ENCODE measurements at places on chromosomes 4 and X.

GRCh38 chrX:22021751-22022324 is 10.3 kb upstream of the PHEX start:
- no peak for DNase-seq

DNA sequence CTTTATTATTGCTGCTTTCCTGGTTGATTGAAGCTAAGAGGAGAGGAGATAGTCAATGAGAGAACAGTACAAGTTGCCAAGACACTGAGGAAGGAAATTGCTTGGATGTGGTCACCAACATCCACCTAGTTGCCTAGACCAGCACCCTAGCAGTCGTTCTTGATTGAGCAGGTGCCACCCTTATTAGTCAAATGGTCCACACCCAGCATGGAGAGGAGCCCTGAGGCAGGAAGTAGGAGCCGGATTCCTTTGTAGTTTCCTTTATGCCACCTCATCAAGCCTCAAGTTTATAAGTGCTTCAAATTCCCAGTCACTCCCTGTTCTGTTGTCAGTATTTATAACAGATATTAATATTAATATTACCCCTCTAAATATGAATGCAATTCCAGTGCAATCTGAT is 19.1 kb downstream of the PAGE2 start:
- DNase-seq = peak; percentile 0

DNA sequence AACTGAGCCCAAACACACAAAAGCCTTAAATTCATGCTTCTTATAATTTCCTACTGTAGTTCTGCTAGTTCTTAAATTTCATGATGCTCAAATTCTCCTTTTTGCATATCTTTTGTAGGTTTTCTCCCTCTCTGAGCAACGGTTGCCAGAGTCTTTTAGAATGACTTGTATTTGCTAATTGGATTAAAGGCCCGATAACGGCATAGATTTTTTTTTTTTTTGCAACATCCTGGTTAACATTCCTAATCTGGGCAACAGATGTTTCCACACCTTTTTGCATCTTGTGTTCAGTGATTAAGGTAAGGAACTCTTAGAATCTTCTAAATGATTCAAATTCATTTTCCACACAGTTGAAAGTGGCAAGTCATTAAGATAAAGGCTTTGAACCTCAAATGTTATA is 66.3 kb upstream of the ADGRG2 start:
- no peak for DNase-seq

DNA sequence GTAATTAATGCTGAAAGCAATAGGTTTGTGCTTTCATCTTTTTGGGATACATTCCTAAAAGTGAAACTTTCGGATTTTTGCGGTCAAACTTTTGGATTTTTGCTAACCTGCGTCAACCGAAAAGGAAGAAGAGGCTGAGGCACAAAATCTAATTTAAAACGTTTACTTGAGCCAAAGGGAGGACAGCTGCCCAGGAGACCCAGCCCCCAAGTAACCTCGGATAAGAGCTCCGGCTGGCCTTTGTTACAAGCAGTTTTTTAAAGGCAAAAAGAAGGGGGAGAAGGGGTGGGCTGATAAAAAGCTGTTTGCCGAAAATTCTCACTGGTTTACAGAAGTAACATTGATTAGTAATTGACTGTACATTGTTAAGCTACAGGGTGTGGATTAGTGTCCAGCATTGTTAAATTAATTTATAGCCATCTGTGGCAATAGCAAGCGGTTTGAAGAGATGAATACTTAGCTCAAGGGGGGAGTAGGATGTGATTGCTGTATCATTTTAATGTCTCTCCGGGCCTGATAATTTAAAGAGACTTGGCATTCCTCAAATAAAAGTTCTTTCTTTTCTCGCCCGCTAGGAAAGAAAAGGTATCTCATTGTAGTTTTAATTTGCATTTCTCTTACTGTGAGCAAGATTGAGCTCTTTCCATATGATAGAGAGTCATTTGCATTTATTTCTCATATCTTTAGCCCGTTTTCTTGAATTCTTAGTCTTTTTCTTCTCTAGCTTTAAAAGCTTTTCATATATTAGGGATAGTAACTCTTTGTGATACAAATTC is 59.1 kb upstream of the USP9X start:
- DNase-seq = no peak

DNA sequence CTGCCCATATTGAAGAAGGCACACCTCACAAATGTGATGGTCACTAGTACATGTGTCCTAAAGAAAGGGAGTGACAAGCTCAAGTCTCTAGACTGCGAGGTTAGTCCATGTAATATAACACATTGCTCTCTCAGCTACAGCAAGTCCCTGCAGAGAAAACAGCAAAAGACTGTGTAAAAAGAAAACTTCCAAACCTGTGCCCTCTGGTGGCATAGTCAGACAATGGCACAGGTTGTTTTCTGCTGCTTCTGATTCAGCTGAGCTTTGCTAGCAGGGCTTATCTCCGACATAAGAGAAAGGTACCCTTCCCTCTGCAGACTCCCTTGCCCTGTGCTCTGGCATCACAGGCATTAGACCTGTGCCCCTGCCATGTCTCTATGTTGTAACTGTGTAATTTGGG is 1.4 kb upstream of the SERPINA7 start:
- peak; percentile 21 for DNase-seq

DNA sequence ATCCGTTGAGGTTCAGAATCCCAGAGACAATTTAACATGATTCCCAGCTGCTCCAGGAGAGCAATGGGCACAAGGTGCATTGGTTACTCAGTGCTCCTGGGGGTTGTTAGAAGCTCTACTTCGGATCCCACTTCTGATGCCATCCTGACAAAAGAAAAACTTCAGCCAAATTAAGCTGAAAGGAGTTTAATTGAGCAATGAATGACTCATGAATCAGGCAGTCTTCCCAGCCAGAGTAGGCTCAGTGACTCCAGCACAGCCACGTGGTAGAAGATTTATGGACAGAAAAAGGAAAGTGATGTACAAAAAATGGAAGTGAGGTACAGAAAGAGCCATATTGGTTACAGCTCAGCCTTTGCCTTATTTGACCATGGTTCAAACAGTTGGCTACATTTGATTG is 95.7 kb downstream of the PWWP3B start:
- peak; percentile 84 for DNase-seq

DNA sequence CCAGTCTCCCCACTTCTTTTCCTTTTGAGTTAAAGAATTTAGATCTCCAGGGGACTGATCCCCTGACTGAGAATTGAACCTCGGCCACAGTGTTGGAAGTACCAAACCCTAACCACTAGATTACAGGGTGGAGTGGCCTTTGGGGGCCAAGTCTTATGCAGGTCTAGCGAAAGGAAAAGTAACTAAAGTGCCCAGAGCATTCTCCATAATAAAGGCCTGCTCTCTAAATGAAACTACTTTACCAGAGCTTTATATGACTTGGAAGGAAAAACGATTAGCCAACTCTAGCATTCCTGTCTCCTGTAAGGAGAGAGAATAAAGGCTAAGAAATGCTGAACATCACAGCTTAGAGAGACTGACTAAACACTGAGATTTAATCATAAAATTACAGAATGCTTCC is 788.0 kb downstream of the C4orf33 start:
- DNase-seq = no peak

DNA sequence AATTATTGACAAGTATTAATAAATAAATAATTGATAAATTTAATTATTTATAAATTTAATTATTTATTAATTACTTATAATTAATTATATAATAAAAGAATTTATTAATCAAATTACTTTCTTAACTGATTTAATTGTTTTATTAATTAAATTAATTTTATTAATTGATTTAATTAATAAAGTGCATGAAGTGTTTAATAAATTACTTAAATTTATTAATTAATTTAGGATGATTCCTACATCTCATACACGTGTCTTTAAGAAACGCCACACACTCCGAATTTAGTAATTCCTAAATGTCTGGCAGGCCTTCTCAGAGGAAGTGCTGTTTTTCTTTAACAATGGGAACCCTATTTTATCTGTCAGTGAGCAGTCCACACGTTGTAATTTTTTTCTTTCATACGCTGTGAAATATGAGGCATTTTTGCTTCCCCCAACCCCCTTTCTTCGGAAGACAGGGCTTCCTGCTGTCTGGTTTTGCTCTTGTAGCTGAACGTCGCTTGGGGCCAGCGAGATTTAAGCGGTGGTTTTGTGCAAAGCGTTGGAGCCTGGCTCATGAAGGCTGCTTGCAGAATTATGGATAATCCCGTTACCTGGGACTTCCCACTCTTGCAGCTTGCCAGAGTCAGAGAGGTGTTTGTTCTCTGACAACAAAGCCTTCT is 46.8 kb downstream of the CRLF2 start:
- DNase-seq = no peak

DNA sequence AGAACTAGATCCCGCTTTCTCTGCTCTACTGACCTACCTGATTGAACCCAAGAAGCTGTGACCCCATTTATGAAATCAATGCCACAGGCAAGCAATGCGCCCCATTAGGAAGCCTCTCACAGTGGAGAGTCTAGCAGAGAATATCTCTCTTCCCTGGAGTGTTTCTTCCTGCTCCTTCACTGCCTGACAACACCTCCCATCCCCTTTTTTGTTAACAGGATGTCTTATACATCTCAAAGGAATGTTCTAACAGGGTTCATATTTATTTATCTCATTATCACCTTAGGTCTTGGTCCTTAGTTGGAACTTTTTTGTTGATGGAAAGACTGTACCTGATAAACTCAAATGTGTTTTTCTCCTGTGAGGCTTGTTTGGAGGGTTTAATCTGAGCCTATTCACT is 35.5 kb downstream of the SLIT2 start:
- no peak for DNase-seq

DNA sequence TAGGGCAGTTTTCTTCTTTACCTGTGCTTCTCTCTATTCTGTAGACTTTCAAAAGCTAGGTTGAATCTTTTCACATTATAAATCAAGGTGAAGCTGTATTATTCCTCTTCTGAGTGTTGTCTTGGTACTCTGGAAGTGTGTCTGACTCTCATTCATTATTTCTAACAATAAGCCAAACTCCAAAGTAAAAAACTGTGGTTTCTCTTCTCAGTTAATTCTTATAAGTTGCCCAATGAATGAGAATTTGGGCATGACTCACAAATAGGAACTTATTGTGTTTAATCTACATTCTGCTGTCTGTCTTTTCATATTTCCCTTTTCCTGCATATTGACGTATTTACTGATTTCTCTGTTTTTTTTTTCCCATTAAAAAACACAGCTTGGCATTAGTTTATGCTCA is 714.5 kb downstream of the CCSER1 start:
- DNase-seq = peak; percentile 80

- DNase-seq = no peak
Measured at GRCh38 chr4:111031596-111031995, 408.7 kb upstream of the PITX2 start.

DNA sequence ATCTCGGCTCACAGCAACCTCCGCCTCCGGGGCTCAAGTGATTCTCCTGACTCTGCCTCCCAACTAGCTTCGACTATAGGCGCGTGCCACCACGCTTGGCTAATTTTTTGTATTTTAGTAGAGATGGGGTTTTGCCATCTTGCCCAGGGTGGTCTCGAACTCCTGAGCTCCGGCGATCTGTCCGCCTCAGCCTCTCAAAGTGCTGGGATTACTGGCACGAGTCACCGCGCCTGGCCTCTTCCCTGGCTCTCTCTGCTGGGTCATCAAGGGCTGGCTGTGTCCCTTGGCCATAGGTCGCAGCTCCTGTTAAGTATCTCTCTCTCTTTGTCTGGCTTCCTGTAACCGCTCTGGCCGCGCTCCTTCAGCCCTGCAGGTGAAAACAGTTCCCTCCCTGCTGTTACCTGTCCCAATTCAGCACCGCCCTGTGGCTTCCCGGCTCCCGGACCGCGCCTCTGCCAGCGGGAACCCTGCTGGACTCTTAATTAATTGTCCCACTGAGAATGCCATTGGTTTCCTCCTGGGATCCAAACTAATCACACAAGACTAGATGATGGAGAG is 1.3 kb upstream of the RGS12 start:
- peak; percentile 5 for DNase-seq

GRCh38 chr4:71186257-71186565 is 152.6 kb upstream of the SLC4A4 start:
- peak; percentile 30 for DNase-seq

DNA sequence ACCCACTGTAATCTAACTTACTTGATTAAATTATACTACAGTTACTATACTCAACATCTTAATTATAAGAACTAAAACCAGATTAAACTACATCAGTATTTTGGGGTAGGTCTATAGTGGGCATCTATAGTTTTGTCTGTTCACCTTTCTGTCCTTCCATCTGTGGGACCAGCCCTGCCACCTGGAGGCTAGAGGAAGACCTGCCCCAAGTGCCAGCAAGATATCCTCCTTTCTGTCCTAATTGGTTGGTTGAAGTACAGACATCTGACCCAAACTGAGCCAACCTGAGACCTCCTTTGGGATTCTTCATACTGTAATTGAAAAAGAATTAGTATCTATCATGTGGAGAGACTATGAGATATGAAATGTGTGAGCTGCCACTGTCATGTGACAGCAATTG is 172.2 kb upstream of the TLL1 start:
- DNase-seq = no peak

DNA sequence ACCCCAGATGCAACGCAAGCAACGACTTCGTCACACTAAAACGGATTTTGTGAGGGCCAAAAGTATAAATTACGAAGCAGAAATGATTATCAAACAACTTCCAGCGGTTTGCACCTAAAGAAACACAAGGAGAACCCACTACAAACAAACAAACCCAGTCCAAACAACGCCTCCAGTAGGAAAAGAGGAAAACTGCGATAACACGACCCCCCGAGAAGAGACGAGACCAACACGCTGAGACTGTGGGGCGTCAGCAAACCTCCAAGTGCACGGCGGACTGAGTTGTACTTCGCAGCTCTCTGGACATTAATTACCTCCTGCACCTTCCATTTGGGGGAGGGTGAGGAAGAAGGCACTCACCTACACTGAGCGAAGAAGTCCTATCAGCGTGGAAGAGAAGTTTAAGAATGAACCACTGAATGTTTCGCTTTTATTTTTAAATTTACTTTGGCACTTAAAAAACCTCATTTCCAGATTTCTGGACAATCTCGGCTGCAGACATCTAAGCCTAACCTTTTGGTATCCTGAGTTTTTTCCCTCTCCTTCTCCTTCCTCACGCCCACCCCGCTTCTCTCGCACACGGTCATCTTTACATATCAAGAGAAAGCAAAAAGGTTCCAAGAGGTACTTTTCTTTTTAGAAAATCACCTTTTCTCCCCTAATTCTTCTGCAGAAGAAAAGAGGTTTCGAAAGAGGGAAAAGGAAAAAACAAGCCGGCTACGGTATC is at the start of gene MAB21L2:
TSS of gene MAB21L2 (plus strand) at position 6 of the 727 bp plus-strand sequence. CDS start 879 bp downstream, outside the sequence.
- no peak for DNase-seq

- no peak for DNase-seq
Measured at GRCh38 chr4:145276050-145276449, 95.7 kb upstream of the OTUD4 start.

GRCh38 chrX:151828439-151829080 is 84.1 kb upstream of the MAGEA4 start:
- no peak for DNase-seq

GRCh38 chr4:177235026-177235425 is 74.6 kb upstream of the NEIL3 start:
- no peak for DNase-seq
